ENCODE measurements at places on chromosomes 5 and 9.
A peak's percentile ranks its signal among the peaks of the same experiment; 100 is the strongest.

DNA sequence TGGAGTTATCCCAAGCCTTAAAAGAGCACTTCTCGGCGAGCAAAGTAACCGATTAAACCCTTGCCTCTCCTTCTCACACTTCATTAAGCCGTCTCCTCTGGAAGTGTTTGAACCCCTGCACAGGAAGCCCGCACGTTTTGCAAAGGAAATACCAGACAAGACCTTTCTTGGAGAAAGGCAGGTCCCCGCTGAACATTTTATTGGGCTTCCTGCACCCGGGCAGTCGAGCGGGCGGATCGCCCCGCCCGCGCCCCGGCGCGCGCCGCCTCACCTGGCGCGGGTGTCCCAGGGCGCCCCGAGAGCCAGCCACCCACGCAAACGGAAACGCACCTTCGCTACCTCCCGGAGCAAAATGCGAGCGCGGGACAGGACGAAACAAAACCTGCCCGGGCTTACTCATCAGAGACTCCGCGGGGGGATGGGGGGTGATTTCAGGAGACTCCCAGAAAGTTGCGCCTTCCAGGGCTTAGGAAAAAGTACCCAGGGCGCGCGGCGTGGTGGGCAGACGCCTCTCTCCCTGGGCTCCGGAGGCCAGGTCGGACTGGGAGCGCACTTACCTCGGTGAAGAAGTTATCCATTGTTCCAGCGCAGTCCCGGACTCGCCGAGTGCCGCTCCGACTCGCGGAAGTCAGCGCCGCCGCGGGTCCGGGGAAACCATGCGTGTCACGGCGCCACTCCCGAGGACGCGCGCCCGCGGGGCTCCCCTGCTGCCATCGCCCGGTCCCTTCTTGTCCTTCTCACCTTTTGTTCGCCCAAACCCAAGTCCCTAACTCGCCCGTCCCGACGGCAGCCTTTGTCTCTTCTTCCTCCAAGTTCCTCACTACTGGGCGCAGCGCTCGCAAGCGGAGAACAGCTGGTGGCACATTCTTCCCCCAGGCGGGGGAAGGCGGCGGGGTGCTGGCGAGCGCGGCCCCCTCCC is 598 bp downstream of the MYO10 start:
- peak; percentile 56 for DNase-seq

GRCh38 chr5:67021962-67022361 is 174.6 kb downstream of the CD180 start:
- no peak for DNase-seq

DNA sequence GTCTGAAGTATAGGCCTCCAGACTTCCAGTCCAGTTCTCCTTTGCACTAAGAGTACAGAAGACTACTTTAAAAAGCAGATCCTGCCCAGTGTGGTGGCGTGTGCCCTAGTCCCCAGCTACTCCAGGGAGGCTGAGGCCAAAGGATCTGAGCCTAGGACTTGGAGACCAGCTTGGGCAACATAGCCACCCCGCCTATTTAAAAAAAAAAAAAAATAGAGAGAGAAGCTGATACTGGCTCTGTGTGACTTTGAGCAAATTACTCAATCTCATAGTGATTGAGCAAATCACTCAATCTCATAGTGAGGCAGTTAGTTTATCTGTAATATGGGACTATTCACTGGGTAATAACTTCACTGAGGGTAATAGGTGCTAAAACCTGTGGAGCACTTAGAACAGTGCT is 43.6 kb upstream of the KDM4C start:
- no peak for DNase-seq

DNA sequence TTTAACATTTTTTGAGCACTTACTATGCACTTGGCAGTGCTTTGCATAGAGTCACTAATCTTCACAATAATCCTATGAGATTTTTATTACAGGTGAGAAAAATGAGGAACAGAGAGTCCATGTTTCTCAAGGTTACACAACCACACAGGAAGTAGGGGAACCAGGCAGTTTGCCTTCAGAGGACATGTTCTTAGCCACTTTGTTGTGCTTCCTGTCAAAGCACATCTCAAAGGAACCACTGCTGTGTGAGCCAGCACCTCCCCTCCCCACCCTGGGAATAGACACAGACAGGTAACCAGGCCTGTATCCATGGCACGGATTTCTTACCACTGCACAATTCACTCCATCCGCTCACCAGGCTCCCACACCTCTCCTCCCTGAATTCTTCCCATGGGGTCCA is 6.3 kb upstream of the DNAJB5 start:
- no peak for DNase-seq

GRCh38 chr5:89229331-89230070 is 346.5 kb upstream of the MEF2C start:
- DNase-seq = no peak

GRCh38 chr9:135588886-135589595 is 27.5 kb downstream of the PAEP start:
- no peak for DNase-seq
